NCI-H226 (cell line): ENCODE measurements at places on chromosomes 7 and 10.

GRCh38 chr10:33939410-33939809, 604.9 kb upstream of the NRP1 start:
- DNase-seq: no peak

GRCh38 chr10:79320820-79321493, 26.3 kb upstream of the PPIF start:
- peak; percentile 91 for DNase-seq

GRCh38 chr7:41298409-41298808, 404.5 kb downstream of the INHBA start:
- DNase-seq: no peak

GRCh38 chr7:78130446-78131215, 332.1 kb downstream of the PHTF2 start:
- DNase-seq: no peak

GRCh38 chr7:4841007-4841784, 20.6 kb downstream of the PAPOLB start:
- no peak for DNase-seq

DNA sequence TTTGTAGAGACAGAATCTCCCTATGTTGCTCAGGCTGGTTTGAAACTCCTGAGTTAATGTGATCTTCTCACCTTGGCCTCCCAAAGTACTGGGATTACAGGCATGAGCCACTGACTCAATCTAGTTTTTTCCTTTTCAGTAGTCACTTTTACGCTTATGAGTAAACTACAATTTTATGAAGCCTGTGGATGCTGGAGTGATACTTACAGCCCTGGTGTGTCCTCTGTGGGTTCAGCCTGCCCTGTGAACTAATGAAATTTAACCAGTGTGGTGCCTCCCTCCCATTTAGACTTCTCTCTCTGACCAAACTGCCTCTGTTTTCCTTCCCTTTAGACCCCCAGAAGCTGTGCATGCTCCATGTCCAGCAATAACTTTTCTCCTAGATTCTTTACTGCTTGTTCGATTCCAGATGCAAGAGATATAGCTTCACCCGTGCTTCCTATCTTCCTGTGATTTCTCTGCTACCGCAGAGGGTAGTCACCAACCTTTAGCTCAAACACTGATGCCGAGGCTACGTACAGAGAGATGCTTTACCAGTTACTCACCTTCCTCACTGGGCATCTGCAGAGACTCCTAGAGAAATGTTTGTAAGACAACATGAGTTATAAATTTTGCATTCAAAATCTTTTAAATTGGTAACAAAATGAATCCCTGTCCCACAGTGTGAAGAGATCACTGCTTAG, 90.8 kb downstream of the KIAA1217 start:
- DNase-seq: peak; percentile 76

- DNase-seq: no peak
These were observed 5.3 kb upstream of the KCNIP2 start for GRCh38 chr10:101848894-101849351.

DNA sequence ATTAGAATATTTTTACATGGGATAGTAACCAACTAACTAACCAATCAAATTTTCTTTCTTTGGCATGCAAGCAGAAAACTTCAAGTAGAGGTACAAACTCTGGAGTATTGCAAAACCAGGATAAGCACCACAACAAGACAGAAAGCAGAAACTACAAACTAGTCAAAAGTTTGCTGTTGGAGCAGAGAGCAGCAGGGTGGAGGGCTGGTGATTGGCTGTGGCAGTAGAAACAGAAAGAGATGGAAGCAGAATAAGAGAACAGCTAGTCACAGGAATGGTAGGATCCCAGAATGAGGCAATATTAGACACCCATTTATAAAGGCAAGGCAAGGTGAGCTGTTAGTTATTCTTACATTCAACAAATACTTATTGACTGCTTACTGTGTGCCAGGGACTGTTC, 6.8 kb upstream of the MACC1 start:
- no peak for DNase-seq

DNA sequence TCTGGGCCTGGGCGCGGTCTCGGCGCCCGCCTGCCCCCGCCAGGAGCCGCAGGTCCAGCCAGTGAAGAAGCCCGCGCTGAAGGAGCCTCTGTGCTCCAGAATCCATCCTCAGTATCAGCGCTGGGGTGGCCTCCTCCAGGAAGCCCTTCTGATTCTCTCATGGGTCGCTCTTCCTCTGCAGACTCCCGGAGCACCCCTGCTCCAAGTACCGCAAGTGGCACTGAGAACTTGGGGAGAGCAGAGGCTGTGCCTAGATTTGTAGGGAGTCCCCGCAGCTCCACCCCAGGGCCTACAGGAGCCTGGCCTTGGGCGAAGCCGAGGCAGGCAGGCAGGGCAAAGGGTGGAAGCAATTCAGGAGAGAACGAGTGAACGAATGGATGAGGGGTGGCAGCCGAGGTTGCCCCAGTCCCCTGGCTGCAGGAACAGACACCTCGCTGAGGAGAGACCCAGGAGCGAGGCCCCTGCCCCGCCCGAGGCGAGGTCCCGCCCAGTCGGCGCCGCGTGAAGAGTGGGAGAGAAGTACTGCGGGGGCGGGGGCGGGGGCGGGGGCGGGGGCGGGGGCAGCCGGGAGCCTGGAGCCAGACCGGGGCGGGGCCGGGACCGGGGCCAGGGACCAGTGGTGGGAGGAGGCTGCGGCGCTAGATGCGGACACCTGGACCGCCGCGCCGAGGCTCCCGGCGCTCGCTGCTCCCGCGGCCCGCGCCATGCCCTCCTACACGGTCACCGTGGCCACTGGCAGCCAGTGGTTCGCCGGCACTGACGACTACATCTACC, at the start of gene ALOX5:
TSS of gene ALOX5 (plus strand) at position 641 of the 774 bp plus-strand sequence. CDS start at position 705, 64 bp downstream.
- peak; percentile 9 for DNase-seq

- no peak for DNase-seq
These were observed 242.0 kb downstream of the BICC1 start for GRCh38 chr10:58754469-58755339.

GRCh38 chr10:89981891-89982290, 280.5 kb downstream of the KIF20B start:
- DNase-seq: no peak

GRCh38 chr10:71545001-71545400, 148.3 kb downstream of the CDH23 start:
- DNase-seq: no peak

GRCh38 chr7:48099781-48100180, 10.7 kb downstream of the UPP1 start:
- no peak for DNase-seq

DNA sequence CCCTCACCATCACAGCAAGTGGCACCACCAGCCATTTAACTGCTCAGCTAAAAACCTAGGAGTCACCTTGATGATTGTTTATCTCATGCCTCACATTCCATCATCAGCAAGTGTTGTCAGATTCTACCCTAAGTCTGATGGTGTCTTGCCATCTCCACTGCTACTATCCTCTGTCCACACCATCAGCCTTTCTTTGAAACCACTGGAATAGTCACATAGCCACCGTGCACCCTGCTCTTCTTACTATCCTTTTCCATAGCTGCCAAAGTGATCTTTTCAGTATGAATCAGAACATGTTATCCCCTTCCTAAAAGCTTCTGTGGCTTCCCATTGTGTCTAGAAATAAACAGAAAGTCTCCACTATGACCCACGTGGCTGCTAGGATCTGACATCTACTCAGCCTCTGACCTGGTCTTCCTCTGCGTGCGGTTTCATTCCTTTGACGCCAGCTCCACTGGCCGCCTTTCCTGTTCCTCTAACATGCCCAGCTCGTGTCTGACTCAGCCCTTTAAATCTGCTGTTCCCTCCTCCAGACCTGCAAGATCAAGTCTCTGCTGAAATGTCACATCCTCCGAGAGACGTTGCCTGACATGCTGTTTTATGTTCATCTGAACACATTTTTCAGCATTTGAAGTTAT, 16.5 kb upstream of the CHN2 start:
- no peak for DNase-seq

DNA sequence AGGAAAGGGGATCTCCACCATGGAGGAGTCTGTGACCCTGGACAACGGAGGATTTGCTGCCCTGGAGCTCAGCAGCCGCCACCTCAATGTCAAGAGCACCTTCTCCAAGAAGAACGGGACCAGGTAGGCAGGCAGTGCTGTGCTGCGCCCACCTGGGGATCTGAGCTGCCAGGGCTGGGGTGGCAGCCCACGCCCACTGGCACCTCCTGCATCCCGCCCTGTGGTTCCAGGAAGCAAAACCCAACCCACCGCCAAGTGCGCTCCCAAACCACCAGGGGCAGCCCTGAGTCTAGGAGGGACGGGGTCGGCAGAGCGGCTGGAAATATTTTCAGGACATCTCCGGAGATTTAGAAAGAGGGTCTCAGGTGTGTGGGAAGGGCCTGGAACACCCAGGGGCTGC, 440.3 kb upstream of the FOXK1 start:
- no peak for DNase-seq

GRCh38 chr10:89042562-89042961, 52.0 kb downstream of the FAS start:
- DNase-seq: peak; percentile 11

- peak; percentile 69 for DNase-seq
These were observed at the start of gene PCGF6 for GRCh38 chr10:103350517-103351260. PCGF6 (minus strand) TSS chr10:103351140; CDS start chr10:103351066, 74 bp downstream.

GRCh38 chr10:73439605-73440312, 6.4 kb upstream of the MSS51 start:
- peak; percentile 68 for DNase-seq

DNA sequence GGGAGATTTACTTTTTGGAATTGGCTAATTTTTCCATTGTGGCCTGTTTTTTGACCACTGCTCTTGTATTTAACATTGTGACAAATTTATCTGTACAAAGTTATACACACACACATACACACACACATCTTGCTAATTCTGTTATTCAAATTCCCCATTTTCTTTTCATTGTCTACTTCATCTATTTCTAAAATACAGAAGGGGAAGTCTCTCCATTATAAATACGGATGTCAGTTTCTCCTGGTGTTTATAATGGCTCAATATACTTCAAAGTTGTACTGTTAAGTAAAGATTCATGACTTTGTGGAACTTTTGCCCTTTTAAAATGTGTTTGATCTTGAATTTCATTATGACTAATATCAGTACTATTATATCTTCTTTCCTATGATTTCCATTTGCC, 81.0 kb downstream of the CNOT4 start:
- no peak for DNase-seq

GRCh38 chr7:38448054-38448453, 174.6 kb upstream of the TARP start:
- no peak for DNase-seq

DNA sequence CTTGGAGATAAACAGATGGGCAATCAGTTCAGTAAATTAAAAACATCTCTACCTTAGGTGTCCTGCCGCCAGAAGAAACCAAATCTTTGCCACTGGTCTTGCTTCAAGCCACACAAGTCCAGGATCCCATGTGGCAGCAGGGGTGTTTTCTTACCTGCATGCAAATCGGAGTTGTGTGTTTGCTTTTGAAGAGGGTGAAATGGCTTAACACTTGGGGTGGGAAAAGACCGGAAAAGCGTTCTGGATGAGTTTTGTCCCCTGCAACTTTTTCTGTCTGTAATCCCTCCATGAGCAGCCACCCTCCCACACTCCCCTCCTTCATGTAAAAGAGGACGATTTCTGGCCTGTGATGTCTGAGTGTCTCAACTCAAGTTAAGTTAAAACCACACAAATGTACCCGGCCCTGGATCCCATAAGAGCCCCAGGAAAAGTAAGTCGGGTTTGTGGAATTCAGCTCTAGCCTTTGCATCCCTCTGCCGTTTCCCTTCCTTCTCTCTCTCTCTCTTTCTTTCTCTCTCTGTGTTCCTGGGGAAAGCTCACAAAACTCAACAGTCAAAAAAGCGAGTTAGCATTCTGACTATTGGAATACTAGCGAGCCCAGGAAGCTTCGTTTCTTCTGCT, 178.5 kb downstream of the TCF7L2 start:
- DNase-seq: no peak

DNA sequence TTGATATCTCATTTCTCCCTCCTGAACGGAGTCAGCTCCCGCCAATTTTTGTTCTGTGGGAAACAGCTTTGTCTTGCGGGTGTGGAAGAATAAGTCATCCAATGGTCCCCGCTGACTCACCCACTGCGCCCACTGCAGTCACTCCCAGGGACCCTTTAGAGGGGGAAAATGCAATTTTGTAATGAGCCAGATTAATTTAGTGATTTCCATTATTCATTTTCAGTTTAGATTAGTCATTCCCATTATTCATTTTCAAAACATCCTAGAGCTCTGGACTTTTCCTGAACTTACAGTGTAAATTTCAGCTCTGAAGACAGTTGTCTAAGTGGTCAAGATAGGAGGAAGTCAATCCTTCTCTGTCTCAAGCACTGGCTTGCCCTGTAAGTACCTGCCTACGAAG, 154.9 kb upstream of the TMEM72 start:
- DNase-seq: no peak

- DNase-seq: no peak
These were observed 173.2 kb downstream of the BUB3 start for GRCh38 chr10:123327450-123327849.

GRCh38 chr10:8039321-8039881, 15.1 kb upstream of the GATA3 start:
- DNase-seq: no peak

- no peak for DNase-seq
These were observed 255.4 kb upstream of the PITRM1 start for GRCh38 chr10:3427950-3428354.

- DNase-seq: no peak
These were observed 246.0 kb upstream of the KMT2E start for GRCh38 chr7:104767826-104768536.

DNA sequence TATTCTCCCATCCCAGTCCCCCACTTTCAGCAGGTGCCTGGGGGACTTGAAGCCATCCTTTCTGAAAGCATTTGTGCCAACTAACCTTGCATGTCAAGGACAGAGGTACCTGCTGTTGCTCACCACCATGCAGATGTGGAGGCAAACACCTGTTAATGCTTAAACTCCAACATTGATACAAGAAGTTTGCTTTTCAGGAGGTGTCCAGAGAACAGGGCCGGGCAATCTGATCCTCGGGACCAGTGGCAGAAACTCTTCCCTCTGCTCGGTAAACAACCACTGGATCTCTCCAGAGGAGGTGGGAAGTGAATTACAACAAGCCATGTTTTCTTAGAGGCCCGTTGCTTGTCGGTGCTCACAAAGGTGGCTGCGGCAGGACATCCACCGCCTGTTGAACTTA, 54.7 kb downstream of the FGFR2 start:
- no peak for DNase-seq

GRCh38 chr10:97020452-97021400, 165.0 kb downstream of the SLIT1 start:
- no peak for DNase-seq

- DNase-seq: no peak
These were observed 107.4 kb downstream of the FAM204A start for GRCh38 chr10:118234683-118235082.

GRCh38 chr7:22833957-22834356, 11.3 kb upstream of the TOMM7 start:
- no peak for DNase-seq

GRCh38 chr7:1825897-1826741, 156.0 kb downstream of the ELFN1 start:
- no peak for DNase-seq

- DNase-seq: no peak
These were observed 49.2 kb upstream of the FAM133B start for GRCh38 chr7:92639213-92639896.

GRCh38 chr7:157409753-157410727, 73.2 kb downstream of the DNAJB6 start:
- DNase-seq: no peak
